ENCODE measurements at places on chromosomes 3 and 15.

DNA sequence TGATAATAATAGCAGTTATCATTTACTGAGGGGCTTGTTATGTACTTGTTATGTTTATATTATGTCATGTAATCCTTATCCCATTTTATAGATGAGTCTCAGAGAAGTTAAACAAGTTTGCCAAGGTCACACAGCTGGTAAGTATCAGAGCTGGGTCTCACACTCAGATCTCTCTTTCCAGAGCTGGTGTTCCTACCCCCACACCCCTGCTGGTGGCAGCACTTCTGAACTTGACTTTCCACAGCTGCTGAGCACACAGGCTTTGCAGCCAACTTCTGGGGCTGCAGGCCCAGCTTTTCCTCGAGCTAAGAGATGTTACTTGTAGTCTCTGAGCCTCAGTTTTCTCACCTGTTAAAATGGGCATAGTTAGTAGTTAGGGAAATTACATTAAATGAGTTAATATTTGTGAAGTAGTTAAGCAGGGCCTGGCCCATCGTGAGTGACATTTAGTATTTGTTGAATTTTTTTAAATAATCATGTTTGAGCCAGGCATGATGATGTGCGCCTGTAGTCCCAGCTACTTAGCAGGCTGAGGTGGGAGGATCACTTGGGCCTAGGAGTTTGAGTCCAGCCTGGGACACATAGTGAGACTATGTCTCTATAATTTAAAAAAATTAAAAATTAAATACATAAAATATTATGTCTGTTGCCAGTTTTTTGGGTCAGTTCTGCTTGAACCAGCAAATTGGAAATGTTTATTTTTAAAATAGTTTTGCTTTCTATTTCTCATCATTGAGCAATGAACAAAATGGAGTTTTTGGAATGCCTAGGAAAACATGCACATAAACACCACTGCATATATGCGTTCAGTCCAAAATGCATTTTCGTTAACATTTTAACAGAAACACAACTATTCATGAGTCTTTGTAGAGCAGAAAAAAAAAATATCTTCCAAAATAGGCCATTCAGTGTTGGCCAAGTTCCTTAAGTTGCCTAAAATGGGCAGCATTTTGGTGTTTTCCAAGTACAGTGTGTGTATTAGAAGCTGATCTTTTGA is 87.3 kb downstream of the SMAD6 start:
- peak; percentile 41 for DNase-seq

DNA sequence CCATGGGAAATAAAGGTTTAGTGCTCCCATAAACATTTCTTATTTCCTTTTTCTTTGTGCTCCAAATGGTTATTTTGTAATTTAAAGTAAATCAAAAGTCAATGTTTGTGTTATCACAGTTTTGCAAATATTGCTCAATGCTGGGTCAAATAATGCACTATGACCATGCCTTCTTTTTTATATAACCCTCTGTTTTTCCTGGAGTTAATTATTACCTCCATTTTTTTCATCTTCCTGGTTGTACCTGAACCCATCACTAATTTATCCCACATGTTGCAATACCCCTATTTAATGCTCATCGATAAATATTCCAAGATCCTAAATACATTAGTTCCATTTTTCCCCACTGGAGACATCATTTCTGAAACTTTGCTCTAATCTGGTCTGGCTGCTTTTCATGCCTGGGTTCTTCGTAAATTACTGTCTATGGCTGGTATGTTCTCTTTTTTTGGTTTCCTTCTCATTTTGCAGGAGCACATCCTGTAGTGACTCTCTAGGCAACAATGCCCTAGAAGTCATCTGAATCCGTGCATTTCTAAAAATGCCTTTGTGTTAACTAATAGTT is 66.4 kb downstream of the OXNAD1 start:
- no peak for DNase-seq

DNA sequence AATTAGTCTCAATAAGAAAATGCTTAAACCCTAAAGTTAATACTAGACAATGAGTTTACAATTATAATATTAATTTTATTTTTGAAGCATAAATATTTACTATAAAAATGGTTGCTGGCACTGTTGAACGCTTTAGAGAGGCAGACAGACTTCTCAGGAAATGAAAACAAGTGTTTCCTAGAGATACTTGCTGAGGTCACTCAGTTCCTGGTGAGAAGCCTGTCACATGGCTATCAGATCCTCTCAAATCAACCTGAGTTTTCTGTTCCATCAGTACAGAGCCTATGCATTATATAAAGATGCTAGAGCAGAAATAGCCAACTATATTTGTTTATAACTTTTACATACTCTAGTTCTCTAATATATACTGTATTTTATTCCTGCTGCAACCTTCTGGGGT is 109.2 kb downstream of the MYO5A start:
- no peak for DNase-seq

DNA sequence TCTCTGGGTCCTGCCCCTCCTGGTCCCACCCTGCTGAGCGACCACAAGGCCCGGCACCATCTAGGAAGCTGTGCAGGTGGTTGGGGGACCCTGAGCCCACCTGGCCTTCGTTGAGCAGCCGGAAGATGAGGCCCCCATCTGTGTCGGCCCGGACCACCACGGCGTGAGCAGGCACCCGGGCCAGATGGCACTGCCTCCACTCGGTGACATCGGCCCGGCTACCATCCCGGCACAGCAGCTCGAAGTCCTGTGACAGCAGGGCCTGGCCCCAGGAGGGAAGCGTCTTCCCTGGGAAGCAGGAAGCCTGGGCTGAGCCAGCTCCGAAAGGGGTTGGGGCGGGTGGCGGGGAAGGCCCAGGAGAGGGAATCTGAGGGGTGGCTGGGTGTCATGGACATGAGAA is 12.6 kb downstream of the MELTF start:
- no peak for DNase-seq

- no peak for DNase-seq
Measured at GRCh38 chr3:24299806-24300626, 194.6 kb downstream of the THRB start.

- DNase-seq: no peak
Measured at GRCh38 chr15:50163719-50164410, 18.1 kb upstream of the SLC27A2 start.

DNA sequence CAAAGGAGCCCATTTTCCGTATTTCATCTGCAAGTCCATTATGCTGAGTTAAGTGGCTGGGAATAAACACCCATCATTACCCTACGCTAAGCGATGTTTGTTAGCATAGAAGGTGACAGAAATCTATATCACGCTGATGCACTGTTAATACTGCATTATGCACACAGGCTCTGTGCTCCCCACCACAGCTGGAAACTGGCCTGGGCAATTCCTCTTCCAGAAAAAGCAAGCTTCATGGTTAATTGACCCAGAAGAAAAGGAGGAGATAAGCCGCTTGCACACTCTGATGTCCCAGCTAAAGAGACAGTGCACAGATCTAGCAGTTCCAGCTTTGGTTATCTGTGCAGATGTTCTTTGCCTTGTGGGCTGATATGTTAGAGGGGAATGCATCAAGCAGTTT is 232.6 kb downstream of the NTRK3 start:
- DNase-seq: no peak

Data from DMS53 (cell line).